ENCODE measurements at places on chromosomes 6 and 20.
A peak's percentile ranks its signal among the peaks of the same experiment; 100 is the strongest.

DNA sequence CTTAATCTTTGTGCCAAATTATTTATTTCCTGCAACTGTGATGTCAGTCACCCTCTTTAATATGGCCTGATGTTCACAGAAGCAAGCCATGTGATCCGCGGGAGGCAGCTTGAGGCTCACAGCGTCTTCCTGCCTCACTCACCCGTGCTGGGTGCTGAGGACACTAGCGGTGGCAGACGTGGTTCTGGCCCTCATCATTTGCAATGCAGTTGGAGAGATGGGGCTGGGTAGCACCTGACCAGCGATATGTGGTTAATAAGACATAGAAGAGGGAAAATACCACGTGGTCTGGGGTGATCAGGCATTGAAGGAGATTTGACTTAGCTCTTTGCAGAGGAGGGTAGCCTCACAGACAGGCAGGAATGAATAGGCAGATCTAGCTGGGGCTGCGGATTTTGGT, 264.7 kb downstream of the TMEM242 start:
- DNase-seq: no peak

DNA sequence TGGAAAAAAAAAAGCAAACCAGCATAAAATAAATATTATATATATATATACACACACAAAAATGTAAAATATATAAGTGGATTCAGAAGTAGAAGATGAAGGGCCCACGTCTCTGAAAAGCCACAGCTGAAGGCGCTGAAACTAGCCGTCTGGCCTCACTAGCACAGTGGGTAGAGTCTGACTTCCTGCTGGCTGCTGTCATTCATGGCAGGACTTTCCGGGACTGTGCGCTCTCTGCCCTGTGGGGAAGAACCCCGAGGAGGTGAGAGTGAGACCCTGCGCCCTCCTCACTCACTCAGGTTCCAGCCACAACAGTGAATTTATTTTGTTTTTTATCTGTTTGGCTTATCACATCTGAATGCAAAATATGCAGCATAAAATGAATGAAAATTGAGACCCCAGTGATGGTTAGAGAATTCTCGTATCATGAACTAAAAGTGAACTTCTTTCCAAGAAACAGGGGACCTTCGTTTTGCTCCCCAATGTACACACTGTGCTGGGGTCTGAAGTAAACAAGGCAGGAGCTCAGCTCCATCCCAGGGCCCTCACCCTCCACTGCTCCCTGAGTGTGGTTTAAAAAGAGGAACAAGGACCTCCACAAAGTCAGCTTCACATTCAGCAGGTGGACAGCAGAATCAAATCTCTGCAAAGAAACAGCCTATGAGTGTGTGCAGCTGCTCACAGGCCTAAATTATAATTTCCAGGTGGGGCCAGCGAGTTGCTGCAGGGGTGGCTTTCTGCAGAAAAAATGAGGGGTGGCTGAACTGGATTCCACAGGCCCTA, 1.3 kb upstream of the RAMACL start:
- no peak for DNase-seq

- DNase-seq: no peak
These were observed 57.5 kb upstream of the NFATC2 start for GRCh38 chr20:51600016-51600420.

DNA sequence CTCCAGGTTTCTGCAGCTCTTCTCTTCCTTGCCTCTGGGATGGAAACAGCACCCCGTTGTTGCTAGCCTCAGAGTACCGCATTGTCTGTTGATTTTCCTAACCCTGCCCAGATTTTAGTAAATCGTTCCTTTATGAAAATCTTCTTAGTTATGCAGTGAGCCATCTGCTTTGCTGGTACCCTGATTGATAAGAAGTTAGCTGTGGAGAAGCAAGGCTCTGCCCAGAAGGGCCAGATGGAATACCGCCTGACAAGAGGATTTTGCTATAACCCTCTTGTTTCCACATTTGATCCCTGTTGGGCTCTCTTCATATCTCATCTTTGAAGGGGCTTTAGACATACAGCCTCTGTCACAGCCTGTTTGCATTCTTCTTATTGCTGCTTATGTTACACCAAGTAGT, 229.0 kb downstream of the CDKAL1 start:
- DNase-seq: no peak

- peak; percentile 4 for DNase-seq
These were observed 683.0 kb upstream of the ADGRB3 start for GRCh38 chr6:67952121-67952520.

DNA sequence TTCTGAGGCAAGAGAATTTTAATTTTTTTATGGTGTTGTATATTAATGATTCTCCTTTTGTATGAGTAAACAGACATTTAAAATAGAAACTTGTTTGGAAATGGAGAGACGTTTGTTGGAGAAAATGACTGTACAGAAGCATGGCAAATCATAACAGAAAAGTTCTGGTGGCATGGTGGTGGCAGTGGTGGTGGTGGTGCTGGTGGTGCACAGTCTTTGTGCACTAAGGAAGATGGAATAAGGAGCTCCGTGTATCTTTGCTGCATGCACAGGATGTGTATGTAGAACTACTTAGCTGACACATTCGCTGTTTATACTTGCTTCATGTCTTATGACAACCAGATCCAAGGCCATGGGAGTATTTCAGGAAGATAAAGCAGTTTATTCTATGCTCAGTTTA, 294.9 kb downstream of the UTRN start:
- no peak for DNase-seq

DNA sequence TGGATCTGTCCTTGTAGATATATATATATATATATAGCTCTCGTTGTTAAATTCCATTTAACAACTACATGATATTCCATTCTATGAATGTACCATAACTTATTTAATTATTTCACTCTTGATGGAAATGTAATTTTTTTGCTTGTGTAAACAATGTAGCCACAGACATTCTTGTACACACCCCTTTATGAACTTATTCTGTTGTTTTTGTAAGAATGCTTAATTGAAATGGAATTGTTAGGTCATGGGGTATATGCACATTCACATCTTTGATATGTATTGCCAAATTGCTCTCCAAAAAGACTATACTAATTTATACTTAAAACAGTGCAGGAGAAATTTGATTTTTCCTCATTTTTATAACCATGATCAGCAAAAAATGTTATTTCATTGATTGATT, 67.2 kb downstream of the MAP3K4 start:
- no peak for DNase-seq

DNA sequence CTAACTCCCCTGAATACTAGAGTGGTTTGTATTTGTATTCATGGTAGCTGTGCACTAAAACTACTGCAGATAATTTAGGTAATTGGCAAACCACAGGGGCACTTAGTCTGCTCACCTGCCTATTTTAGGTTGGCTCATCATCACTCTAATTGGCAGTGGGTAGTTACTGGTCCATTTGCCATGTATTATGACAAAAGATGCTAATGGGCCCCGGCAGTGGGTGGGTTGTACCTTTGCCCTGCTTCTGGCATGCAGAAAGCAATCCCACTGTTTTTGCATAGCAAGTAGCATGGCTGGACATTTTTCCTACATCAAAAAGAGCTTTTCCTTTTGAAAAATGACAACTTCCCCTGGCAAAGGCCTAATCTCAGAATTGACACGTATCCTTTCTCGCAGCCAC, 741.4 kb upstream of the MAP3K7 start:
- no peak for DNase-seq

DNA sequence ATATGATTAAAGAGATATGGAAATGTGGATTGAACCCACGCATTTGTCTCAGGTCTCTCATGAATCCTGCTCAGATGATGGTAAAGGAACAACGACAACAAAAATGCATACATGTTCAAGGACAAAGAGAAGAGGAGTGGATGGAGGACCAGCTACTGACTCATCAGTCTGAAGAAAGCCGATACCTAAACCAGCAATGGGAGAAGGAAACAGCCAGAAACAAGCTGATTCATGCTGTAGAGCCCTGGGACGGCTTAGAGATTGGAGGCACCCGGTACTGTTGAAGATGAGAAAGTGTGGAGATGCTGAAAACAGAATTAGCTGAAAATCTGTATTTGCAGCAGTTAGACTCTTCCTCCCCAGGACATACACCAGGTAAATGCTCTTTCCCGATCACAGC, 14.4 kb upstream of the RIPPLY2 start:
- peak; percentile 88 for DNase-seq

- DNase-seq: no peak
These were observed 1557.5 kb downstream of the GRIK2 start for GRCh38 chr6:102950967-102951366.

DNA sequence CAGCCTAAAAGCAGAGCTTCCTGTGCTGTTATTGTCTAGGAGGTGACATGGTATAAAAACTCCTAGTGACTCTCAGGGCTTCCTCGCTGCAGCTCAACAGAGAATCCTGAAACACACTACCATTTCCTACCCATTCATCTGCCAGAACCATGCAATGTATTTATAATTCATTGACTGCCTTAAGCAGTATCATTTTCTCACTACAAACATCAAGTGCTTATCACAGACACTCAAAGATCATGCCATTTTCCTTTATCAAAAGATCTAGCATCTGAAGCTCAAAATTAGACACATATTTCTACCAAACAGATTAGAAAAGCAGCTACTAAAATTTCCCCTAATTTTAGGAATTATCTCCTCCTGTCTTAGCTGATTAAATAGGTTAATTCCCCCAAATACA, 70.4 kb upstream of the IPCEF1 start:
- no peak for DNase-seq

DNA sequence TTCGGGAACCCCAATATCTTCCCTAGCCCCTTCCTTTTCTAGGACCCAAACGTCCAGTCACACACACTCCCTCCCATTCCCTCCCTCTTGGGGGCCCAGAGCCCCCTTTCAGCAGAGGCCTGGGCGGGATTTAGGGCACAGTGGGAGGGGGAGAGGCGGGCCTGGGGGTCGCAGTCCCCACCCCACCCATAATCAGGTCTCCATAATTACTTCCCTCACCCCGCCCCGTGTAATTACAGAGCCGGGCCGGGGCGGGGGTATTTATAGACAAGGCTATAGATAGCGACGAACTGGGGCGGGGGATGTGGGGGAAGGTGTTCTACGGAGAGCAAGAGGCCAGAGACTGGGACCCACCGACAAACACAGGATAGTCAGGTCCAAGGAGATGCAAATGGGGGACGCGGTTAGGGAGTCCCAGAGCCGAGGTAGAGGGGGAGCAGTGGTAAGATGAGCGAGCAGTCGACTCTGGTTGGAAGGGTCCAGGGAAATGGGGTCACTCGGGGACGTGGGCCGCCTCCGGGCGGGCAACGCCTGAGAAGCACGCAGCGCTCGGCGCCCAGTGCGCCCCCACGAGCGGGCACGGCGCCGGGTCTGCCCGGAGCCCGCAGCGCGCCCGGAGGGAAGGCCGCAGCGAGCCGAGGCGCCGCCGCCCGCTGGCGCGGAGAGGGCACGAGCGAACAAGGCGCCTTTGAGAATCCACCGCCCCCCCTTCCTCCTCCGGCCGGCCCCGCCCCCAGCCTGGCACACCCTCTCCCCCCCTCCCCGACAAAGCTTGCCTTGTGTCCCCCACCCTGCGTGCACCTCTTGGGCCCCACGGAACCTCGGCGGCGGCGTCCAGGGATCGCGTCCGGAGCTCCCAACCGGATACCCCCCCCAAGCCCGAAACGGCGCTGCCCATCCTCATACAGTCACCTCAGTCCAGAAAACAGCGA, 670 bp upstream of the COL11A2 start:
- DNase-seq: peak; percentile 13

Data from epithelial cell of esophagus (primary cell).